ENCODE measurements at places on chromosomes 3 and 15.

GRCh38 chr3:127342735-127343134, 54.9 kb upstream of the PRR20G start:
- DNase-seq, result no peak

- no peak for DNase-seq
Measured at GRCh38 chr3:42999212-42999611, 20.1 kb downstream of the GASK1A start.

- no peak for DNase-seq
Measured at GRCh38 chr3:151322511-151322910, 5.9 kb upstream of the GPR87 start.

- DNase-seq, result no peak
Measured at GRCh38 chr3:189498995-189499704, 132.0 kb upstream of the TP63 start.

- no peak for DNase-seq
Measured at GRCh38 chr15:97984157-97984556, 23.7 kb downstream of the ARRDC4 start.

- DNase-seq, result no peak
Measured at GRCh38 chr3:150357923-150358607, 50.0 kb upstream of the TSC22D2 start.

GRCh38 chr3:22939349-22939748, 263.8 kb upstream of the UBE2E2 start:
- DNase-seq, result no peak

- DNase-seq, result no peak
Measured at GRCh38 chr3:73827725-73828211, 203.0 kb upstream of the PDZRN3 start.

DNA sequence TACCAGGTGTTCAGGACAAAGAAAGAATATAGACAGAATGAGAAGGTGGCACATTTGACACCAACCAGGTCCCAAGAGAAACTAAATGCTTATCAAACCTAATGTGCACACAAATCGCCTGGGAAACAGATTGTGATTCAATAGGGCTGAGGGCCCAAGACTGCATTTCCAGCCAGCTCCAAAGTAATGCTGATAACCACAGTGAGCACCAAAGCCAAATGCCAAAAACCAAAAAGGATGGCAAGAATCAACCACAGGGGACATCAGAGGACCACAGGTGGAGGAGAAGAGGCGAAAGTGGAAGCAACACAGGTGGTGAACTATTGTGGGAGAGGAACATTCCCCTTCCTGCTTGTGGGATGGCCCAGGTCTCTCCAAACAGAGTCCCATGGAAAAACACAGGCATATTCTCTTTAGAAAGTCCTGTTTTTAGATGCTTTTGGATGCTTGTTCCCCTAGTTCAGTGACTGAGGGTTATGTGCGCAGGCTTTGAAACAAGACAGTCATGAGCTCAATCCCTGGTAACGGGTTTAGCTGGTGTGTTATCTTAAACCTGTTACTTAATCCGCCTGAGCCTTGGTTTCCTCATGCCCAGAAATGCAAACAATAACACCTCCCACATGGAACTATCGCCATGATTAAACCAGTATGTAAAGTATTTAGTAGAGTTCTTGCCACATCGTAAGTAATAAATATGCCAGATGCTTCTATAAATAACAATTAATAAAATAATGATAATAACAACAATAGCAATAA, 241.7 kb downstream of the ATP8B4 start:
- DNase-seq, result no peak

DNA sequence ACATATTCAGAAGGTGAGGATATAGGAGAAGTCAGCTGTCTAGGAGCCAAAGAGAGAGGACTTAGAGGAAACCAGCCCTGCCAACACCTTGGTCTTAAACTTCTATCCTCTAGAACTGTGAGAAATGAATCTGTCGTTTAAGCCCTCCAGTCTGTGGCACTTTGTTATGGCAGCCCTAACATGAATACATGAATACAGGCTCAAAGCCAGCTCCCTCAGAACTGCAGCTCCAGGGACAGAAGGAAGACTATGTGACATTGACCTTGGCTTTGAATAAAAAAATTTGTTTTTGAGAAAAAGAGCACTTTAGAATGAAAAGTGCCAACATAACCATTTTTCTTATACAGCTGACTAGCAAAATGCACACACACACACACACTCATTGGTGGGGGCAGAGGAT, 110.9 kb upstream of the ATP2B2 start:
- DNase-seq, result no peak

- DNase-seq, result no peak
Measured at GRCh38 chr3:138890555-138891187, 55.9 kb upstream of the PIK3CB start.

GRCh38 chr3:17985658-17986347, 243.4 kb upstream of the TBC1D5 start:
- DNase-seq, result no peak

- DNase-seq, result no peak
Measured at GRCh38 chr3:39254806-39255449, 24.9 kb downstream of the CX3CR1 start.

- DNase-seq, result peak; percentile 42
Measured at GRCh38 chr3:132343018-132343612, 25.9 kb downstream of the ACP3 start.

GRCh38 chr3:141049681-141050080, 1.5 kb upstream of the SPSB4 start:
- DNase-seq, result no peak

DNA sequence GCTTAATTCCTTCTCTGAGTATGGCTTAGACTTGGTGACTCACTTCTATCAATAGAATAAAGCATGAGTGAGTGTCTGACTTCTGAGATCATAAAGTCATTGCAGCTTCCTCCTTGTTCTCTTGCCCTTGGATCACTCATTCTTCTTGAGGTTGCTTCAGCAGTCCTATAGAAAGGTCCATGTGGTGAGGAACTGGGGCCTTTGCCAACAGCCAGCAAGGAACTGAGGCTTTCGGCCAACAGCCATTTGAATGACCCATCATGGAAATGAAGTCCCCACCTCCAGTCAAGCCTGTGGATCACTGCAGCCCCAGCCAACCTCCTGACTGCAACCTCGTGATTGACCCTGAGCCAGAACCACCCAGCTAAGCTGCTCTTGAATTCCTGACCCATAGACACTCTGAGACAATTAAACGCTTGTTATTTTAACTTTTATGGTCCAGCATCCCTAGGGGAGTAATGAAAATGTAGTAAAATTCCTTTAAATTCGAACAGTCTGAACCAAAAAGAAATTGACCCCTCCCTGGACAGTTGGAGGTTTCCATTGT, 84.5 kb downstream of the WDR76 start:
- DNase-seq, result no peak

- no peak for DNase-seq
Measured at GRCh38 chr3:62559831-62560445, 186.6 kb upstream of the FEZF2 start.

DNA sequence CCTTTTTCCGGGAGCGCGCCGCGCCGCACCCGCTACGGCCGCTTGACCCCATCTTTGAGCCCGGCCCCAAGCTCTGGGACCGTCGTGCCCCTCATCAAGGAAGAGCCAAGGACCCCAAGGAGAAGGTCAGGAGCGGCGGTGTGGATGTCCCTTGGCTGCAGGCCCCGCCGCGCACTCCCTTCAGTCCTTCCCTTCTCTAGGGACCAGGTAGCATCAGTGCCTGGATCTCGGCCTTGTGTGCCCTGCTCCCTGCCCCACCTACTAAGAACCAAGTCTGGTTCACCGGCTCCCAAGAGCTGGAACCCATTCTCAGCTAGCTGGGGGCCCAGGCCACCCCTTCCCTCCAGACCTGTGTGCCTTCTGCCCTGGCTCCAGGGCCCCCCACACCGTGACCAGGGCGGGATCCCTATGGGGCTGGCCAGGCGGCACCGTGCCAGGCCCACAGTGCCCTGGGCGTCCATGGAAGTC, 69.3 kb upstream of the CGNL1 start:
- no peak for DNase-seq

DNA sequence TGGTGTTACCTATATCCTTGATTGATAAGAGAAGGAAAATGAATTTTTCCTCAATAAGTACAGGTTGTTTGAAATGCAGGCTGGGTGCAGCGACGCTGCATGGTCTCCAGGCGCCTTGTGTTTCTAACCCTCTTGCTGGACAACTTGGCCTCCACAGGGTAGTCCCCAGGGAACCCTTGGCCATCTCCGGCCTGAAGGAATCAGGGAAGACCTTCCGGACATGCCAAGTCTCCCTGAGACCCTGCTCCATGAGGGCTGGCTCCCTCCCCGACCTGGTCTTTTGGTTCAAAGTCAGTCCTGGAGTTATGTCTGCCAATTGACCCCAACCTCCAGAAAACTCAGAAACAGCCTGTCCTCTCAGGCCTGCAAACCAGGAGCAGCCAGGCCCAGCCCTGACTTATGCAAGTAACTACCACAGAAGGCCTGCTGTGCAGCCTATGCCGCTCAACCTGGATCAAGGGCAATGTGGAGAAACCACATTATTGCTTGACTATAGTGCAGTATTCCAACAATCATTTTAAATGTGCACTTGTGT, 98.3 kb downstream of the LIPC start:
- DNase-seq, result no peak

DNA sequence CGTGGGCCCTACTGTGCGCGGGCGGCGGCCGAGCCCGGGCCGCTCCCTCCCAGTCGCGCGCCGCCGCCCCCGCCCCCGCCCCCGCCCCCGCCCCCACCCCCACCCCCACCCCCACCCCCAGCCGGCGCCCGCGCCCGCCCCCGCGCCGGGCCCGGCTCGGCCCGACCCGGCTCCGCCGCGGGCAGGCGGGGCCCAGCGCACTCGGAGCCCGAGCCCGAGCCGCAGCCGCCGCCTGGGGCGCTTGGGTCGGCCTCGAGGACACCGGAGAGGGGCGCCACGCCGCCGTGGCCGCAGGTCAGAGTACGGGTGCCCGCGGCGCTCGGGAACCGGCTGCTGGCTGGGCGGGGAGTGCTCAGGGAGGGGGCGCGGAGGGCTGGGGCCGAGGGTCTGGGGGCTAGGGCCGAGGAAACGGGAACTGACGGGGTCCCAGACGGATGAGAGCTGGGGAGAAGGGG, 1.1 kb upstream of the PPARG start:
- DNase-seq, result no peak

DNA sequence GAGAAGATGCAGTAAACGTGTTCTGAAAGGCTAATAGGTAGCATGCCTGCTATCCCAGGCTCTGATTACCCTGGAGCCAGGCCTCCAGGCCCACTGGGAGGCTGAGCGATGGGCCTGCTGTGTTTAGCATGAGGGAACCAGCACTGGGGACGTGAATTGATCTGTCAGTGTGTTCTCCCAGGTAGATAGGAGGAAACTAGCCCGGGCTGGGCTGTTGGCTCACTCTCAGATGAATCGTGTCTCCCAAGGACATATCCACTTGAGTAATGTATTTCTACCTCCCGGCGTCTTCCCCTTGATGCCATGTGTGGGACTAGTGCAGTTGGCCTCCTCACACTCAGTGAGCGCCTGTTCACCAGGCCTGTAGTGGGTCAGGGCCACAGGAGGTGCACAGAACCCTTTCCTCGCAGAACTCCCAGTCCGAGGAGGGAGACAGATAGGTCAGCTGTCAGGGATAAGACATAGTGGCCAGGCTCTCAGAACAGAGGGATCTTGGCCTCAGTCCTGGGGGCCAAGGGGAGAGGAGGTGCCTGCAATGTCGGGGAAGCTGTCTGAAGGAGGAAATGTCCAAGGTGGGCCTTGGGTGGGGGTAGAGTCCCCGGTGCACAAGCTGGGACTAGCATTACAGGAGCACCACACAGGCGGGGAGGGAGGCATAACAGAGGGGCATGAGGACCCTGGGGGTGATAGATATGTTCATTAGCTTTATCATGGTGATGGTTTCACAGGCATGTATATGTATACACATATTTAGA, 111.7 kb downstream of the DNAJB8 start:
- DNase-seq, result no peak

DNA sequence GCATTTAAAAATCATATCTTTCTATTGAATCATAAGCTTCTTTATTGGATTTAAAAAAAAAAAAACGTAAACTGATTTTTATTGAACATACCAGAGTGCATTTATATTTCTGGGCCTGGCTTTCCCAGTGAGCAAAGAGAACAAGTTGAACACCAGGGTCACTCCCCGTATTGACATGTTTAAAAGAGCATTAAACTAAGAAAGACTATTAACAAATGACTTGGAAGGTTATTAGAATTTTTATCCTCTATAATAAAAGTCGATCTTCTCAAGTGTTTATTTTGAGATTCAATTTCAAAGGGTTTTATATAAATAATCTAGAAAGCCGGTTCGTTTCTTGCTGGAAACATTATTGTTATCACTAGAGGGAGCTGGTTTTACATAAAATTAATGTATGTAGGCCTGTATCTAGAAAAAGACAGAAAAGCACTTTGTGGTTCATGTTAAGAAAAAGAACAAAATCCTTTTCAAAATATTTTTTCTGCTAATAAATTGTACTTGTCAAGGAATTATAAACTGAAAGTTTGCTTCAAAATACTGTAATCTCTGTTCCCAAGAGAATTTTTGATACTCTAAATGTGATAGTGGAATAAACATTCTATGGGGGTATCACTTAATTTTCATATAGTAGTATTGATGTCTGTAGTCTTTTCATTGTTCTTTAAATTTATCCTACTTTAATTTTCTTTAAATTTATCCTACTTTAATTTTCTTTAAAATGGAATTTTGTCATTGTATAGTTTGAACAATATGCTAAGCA, 321.8 kb upstream of the MME start:
- DNase-seq, result no peak

DNA sequence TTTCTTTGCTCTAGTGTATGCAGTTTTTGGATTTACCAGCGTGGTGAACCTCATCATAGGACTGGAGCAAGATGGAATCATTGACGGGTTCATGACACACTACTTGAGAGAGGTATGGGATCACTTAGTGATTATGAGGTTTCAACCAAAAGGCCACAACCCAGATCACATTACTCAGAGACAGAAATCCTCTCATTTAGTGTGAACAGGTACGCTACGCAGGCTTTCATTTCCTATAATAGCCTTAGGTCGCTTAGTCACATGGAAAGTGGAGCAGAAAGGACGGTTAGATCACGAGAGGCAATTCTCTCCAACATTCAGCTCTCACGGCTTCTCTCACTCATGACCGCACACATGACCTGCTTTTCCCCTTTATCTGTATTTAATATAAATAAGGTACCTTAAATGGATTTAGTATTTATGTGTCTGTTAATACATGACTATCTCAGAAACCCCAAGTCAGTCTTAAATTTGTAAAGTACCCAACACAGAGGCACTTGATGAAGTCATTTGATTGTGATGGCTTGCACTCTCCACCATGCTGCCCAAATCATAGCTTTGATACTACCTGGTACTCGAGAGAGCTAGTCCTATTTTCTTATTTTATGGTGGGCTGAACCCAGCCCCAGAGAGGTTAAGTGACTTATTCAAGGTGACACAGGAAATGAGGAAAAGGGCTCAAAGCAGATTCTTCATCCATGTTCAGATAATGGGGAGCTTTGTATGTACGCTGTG, 8.6 kb downstream of the TM6SF1 start:
- no peak for DNase-seq

Data from activated naive CD4-positive, alpha-beta T cell treated with anti-CD3 and anti-CD28 coated beads, Interleukin-2, amount 10 ng/mL, durations not matched to agents 7 days and 5 days (primary cell).